Skin of body (tissue), 3 donors: ENCODE measurements at places on chromosomes 3 and 15. TPM values are rescaled to one million over a fixed set of nuclear protein-coding genes. Genes with fewer than 3 reads are reported as not detected.

The SLC51B gene
- total RNA-seq: not detected

The USP13 gene
- 12.6 TPM for total RNA-seq

The SYNPR gene
- total RNA-seq: 0.20 TPM

DNA sequence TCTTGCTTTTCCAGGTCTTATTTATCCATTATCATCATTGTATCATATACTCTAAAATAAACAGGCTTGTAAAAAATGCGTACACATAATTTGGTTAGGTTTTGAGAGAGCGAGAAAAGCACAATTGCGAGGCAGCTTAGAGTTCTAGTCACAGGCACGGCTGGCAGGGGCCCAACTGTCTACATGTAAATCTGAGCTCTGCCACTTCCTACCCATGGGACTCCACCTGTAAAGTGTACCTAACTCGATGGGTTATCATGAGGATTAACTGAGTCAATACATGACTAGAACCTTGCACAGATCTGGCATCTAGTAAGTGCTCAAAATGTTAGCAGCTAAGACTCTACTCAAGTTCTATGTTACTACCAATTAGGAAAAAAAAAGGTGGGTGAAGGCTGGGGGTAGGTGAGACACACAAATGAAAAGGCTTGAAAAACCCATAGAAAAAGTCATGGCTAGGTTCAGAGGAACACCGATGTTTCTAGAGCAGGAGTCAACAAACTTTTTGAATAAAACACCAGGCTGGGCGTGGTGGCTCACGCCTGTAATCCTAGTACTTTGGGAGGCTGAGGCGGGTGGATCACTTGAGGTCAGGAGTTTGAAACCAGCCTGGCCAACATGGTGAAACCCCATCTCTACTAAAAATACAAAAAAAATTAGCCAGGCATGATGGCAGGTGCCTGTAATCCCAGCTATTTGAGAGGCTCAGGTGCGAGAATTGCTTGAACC is 36.2 kb downstream of the GLB1 start:
- no peak for DNase-seq

- DNase-seq: peak; percentile 45
These were observed 215.6 kb upstream of the RBMS3 start for GRCh38 chr3:29065211-29065785.

DNA sequence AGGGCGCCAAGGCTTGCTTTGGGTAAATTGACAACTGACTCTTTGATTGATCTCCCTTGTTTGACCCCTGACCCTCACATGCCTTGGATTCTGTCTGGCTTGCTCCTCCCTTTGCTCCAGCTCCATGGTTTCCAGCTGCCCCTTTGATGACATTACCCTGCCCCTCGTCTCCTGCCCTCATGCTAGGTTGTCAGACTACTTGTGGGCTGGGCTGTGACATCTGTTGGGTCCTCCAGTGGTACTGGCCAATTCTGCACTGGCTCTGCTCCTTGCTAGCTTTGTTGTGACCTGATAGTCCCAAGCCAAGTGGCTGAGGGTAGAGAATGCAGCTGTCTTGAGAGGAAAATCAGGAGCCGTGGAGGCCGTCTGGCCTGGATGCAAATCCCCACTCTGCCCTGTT is 6.2 kb downstream of the THSD4 start:
- no peak for DNase-seq

GRCh38 chr15:66822114-66822513 is 120.1 kb downstream of the SMAD6 start:
- DNase-seq: no peak

DNA sequence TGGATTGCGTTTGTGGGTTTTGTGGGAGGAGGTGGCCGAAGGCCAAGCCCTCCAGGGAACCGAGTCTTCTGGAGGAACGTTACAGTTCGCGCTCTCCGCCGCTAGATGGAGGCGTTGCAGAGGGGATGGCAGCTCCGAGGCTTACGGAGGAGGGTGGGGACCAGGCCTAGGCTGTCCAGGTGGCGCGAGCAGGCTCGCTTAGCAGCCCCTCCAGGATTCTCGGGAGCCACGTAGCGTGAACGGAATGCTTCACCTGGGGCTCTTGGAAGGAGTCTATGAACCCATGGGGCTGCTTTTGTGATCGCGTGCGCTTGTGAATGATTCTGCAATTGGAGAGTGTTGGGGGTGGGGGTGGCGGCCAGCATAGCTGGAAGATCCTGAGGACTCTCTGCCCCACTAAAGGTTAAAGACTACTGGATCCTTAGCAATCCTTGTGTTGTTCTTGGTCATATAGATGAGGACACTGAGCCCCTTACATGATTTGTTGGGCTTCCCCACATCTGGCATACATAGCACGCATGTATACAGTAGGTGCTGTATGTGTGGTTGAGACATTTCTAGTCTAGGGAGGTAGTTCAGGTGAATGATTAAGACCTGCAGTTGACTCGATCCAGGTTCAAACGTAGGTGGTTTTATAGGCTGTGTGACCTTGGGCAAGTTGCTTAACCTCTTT is 25.7 kb downstream of the FAM3D start:
- peak; percentile 35 for DNase-seq

GRCh38 chr3:101229681-101230080 is 90.7 kb downstream of the IMPG2 start:
- DNase-seq: no peak

GRCh38 chr3:155604126-155604525 is 140.7 kb downstream of the PLCH1 start:
- no peak for DNase-seq

DNA sequence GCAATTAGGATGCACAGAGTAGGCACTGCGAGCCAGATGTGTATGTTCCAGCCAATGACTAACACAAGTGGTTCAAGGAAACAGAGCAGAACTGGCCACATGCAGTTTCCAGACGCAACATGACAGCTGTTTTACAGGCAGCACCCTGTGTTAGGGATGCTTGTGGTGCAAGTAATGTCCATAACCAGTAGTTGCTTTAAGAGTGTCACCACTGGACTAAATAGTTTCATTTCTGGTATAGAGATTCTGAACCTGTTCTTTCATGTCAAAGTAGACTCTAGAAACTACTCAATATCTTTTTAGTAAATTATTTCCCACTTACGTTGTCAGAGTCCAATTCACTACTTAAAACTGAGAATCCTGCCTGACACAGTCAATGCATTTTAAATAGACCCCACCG is 14.5 kb upstream of the LPP start:
- DNase-seq: no peak
